ENCODE measurements at places on chromosomes 16 and 17. TPM values are rescaled to one million over a fixed set of nuclear protein-coding genes. Genes with fewer than 3 reads are reported as not detected.

GRCh38 chr17:43546319-43547188 lies at the start of gene ETV4:
Gene ETV4, minus strand, starts transcription at chr17:43546340. Its CDS starts 723 bp downstream, at chr17:43545617.
- H3K27ac ChIP-seq = no peak within 1 kb of the TSS
- no peaks in the 10 kb centered on the region for H3K36me3 ChIP-seq
- H3K4me1 ChIP-seq = peaks cover 13% of the 10 kb centered on the region
- H3K27me3 ChIP-seq = peaks cover 10% of the 10 kb centered on the region

DNA sequence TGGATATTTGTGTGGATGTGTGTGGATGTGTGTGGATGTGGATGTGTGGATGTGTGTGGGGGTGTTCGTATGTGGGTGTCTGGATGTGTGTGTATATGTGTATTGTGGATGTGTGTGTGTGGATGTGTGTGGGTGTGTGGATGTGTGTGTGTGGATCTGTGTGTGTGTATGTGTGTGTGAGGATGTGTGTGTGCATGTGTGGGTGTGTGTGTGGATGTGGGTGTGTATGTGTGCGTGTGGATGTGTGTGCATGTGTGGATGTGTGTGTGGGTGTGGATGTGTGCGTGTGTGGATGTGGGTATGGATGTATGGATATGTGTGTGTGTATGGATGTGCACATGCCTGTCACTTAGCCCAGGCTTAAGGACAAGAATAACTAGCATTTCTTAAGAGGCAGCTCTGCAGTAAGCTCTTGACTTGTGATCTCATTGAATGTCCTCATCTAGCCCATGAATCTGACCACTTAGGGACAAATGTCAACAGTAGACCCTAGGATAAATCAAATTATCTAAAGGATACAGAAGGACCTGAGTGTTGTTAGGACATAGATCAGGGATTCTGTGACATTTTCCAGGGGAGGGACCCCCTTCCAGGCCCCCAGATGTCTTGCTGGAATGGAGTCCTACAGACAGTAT lies 83.5 kb downstream of the BMERB1 start:
- H3K27me3 ChIP-seq = no peaks in the 10 kb centered on the region
- no peak for DNase-seq
- no peaks in the 10 kb centered on the region for H3K4me1 ChIP-seq
- H3K27ac ChIP-seq = no peak overlapping the region
- no peak overlapping the region for H3K4me3 ChIP-seq
- H3K36me3 ChIP-seq = no peaks in the 10 kb centered on the region

GRCh38 chr17:43354371-43354770 lies 44.4 kb upstream of the ARL4D start:
- no peak overlapping the region for H3K27ac ChIP-seq
- H3K27me3 ChIP-seq = no peaks in the 10 kb centered on the region
- no peak for DNase-seq
- no peak overlapping the region for H3K4me3 ChIP-seq

GRCh38 chr16:57979006-57979585 lies 8.2 kb upstream of the CNGB1 start:
- DNase-seq = no peak
- H3K27me3 ChIP-seq = no peaks in the 10 kb centered on the region
- no peaks in the 10 kb centered on the region for H3K36me3 ChIP-seq
- H3K4me3 ChIP-seq = no peak overlapping the region
- no peak overlapping the region for H3K27ac ChIP-seq

DNA sequence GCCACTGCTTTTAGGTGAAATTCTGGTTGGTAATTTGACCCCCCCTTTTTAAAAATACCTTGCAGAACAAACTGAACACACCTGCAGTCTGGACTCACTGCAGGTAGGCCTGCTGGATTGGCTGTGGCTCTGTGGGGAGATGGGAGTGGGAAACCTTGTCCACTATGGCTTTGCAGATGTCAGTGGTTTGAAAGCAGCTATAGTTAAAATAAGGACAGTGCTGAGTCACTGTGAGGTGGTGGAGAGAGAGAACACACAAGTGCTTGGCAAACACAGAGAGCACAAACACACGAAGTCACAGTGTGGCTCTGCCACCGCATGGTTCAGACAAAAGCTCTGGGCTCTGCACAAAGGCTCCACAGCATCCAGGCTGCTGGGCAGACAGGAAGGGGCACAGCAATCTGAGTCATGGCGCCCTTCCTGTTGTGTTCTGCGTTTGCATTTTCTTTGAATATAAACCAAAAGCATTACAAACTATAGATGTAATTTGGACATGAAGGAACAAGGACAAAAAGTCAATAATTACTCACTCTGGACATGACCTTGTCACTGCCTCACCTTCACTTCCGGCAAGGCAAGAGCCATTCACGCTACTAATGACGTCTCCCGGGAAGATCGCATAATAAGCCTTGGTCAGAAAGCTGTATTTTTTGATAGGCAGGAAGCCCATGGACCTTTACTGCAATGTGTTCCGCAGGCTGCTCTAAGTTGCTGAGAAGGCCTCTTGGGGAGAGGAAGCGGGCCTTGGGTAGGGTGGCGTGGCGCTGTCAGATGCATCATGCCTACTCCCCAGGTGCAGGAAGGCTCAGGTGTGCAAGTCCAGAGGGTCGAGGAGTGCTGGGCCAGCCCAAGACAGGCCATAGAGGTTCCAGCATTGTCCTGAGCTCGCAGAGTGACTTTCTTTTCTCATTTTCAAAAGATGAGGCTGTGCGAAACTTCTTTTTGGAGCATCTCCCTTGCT lies 60.1 kb upstream of the MED9 start:
- no peak overlapping the region for H3K27ac ChIP-seq
- no peaks in the 10 kb centered on the region for H3K4me1 ChIP-seq
- H3K4me3 ChIP-seq = no peak overlapping the region
- peak; percentile 14 for DNase-seq
- no peaks in the 10 kb centered on the region for H3K36me3 ChIP-seq
- H3K27me3 ChIP-seq = no peaks in the 10 kb centered on the region

DNA sequence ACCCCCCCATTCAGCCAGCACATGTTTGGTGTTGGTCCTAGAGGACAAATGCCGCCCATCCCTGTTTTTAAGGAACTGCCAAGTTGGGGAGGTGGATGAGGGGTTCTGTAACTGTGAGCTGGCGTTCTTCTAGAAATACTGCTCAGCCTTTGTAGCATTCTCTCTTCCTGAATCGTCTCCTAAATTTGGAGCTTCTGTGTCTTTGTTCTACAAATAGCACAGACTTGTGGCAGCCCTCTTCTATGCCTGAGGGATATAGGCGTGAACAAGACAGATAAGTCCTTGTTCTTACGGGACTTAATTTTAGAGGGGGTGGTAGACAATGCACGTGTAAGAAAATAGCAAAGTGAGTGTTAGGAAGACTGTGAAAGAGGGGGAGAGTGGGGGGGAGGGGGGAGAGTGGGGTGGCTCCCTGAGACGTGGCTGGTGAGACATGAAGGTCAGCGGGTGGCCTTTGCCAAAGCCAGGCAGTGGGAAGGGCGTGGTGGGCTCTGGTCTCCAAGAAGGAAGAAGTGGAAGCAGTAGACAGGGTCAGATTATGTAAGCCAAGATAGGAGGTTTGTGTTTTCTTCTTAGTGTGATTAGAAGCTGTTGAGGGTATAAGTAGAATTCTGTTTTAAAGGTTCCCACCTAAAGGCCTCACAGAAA lies 9.9 kb downstream of the MFSD11 start:
- peaks cover 8% of the 10 kb centered on the region for H3K4me1 ChIP-seq
- no peak overlapping the region for H3K27ac ChIP-seq
- no peaks in the 10 kb centered on the region for H3K36me3 ChIP-seq
- H3K4me3 ChIP-seq = no peak overlapping the region
- no peak for DNase-seq

GRCh38 chr17:39194089-39194984 lies 3.1 kb downstream of the CACNB1 start:
- H3K4me3 ChIP-seq = no peak overlapping the region
- H3K36me3 ChIP-seq = no peaks in the 10 kb centered on the region
- H3K27ac ChIP-seq = no peak overlapping the region
- DNase-seq = no peak

DNA sequence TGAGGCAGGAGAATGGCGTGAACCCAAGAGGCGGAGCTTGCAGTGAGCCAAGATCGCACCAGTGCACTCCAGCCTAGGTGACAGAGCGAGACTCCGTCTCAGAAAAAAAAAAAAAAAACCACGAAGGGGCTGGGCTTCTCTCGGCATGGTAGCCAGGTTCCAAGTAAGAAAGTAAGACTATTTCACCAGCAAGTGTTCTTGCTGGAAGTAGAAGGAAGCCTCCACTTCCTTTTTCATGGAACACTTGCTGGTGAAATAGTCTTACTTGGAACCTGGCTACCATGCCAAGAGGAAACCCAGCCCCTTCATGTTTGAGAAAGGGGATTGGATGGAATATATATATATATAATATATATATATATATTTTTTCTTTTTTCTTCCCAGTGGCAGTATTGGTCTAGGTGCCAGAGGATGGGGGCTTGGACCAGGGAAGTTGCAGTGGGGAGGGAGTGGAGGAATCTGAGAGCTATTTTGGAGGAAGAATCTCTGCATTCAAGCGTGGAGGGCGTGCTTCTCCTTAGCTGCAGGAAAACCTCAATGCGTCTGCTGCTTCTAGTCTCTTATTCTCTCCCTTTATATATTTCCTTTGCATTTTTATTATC lies 7.2 kb upstream of the N4BP1 start:
- H3K4me1 ChIP-seq = peaks cover 31% of the 10 kb centered on the region
- no peaks in the 10 kb centered on the region for H3K36me3 ChIP-seq
- H3K27me3 ChIP-seq = no peaks in the 10 kb centered on the region
- no peak overlapping the region for H3K27ac ChIP-seq

DNA sequence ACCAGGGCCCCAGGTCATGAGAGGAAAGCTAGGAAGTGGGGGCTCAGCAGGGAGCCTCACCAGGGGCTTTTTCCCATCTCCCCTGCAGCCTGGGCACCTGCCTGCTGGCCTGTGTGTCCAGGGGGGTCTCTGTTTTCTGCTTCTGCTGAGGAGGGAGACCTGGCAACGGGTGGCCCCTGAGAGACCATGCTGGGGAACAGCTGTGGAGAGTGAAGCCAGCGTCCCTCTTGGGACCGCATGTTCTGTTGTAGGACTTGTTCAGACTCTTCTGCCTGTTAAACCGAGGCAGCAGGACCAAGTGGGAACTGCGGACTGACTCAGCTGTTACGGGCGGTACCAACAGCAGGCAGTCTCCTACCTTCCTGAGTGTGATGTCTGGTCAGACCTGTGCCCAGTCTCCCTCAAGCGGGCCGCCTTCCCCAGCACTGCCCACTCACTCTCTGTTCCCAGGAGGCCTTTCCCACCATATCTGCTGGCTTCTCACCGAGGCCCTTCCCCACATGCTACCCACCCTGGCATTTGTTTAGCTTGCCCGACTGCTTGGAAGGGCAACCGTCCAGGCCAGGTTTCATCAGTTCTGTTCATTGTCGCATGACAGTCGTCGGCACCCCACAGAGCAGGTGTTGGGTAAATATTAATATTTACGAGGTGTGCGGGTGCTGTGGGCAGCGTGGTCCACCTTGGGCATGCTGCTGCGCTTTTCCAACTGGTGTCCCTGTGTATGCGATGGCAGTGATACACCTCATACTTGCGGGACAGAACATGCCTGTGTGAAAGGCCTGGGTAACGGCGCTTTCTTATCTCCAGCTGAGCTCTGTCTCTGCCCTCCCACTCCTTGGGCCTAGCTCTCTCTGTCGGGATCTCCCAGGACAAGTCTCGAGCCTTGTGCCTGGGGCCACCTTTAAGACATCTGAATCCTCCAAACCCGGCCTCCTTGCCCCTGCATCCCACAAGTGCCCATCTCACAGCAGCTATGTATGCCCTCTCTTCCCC lies 69.4 kb downstream of the MPRIP start:
- no peaks in the 10 kb centered on the region for H3K36me3 ChIP-seq
- DNase-seq = no peak
- peaks cover 45% of the 10 kb centered on the region for H3K4me1 ChIP-seq
- no peak overlapping the region for H3K27ac ChIP-seq
- no peaks in the 10 kb centered on the region for H3K27me3 ChIP-seq

DNA sequence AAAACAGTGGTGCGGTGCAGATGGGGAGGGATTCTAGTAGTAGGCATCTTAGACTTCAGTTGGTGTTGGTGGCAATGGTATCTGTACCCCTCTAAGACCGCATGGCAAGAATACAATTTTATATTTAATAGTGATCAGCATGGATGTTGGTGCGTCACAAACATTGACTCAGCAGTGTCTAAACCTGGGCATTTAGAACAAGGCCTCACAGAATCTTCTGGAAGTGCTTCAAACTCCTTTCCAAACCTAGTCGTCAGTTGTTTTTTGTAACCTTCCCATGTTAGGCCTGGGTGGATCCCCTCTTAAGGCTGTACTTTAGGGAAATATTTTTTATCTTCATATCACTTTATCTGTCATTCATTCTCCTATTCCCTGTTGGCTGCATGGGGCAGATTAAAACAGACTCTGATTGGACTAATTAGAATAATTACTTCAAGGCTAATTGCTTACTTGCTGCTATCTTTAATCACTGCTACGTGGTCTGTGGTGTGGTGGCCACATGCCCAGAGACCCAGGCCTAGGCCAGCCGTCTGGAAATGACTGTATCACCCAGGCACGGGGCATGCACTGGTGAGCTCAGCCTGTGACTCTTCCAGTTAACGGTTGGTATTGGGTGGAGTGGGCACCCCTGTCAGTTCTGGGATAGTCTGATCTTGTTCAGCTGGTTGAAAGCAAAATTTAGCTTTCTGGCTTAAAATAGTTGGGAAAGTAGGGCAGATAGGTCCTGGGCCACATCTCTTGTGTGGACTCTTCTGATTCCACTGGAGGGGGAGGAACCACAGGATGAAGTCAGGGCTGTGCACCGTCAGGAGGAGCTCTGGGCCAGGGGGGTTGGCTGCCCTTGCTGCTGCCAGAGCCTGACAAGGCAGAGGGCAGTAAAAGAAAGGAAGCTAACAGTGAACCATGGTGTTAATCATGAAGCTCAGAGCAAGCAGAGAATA lies 4.5 kb downstream of the ALKBH5 start:
- no peak for DNase-seq
- H3K36me3 ChIP-seq = no peaks in the 10 kb centered on the region
- peak overlapping the region; percentile 78 for H3K4me3 ChIP-seq
- peaks cover 56% of the 10 kb centered on the region for H3K4me1 ChIP-seq
- no peaks in the 10 kb centered on the region for H3K27me3 ChIP-seq

GRCh38 chr17:78781104-78781892 lies 775 bp downstream of the CYTH1 start:
- H3K27me3 ChIP-seq = no peaks in the 10 kb centered on the region
- H3K27ac ChIP-seq = peak overlapping the region; percentile 94

- no peaks in the 10 kb centered on the region for H3K27me3 ChIP-seq
- DNase-seq = no peak
- no peaks in the 10 kb centered on the region for H3K36me3 ChIP-seq
- H3K27ac ChIP-seq = no peak overlapping the region
- no peaks in the 10 kb centered on the region for H3K4me1 ChIP-seq
Measured at GRCh38 chr16:81816351-81816750, 37.3 kb downstream of the PLCG2 start.

- H3K4me3 ChIP-seq = no peak overlapping the region
- H3K4me1 ChIP-seq = no peaks in the 10 kb centered on the region
- DNase-seq = no peak
Measured at GRCh38 chr16:49720225-49720624, 135.7 kb downstream of the ZNF423 start.

DNA sequence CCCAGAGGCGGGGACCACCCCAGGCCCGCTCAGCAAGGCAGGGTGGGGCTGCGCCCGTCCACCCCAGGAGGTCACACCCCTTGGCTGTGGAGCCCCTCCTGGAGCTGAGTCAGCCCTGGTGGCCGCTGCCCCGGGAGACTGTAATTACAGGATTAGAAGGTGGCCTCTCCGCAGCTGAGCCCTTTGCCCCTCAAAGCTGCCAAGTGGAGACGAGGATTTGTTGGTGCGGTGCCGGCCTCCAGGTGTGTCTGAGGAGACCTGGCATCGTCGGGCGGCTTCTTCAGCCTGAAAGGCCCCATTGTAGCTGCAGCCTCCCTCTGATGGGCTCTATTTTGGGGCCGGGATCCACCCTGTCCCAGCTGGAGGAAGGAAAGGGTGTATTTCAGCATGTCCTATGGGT lies 22.7 kb upstream of the SPNS2 start:
- H3K4me3 ChIP-seq = no peak overlapping the region
- no peak overlapping the region for H3K27ac ChIP-seq
- DNase-seq = no peak
- H3K27me3 ChIP-seq = no peaks in the 10 kb centered on the region

The KRT40 gene
- polyA plus RNA-seq = not detected

The PRSS53 gene
- 0.46 TPM for polyA plus RNA-seq

The CLEC3A gene
- polyA plus RNA-seq = not detected

The TSEN54 gene
- 64.6 TPM for polyA plus RNA-seq

Measured in naive thymus-derived CD4-positive, alpha-beta T cell (primary cell).